ENCODE measurements at places on chromosomes 1 and 21.

GRCh38 chr1:226792368-226792767 is 53.3 kb upstream of the ITPKB start:
- no peaks in the 10 kb centered on the region for H3K36me3 ChIP-seq
- no peak for DNase-seq
- no peak overlapping the region for H3K27ac ChIP-seq

DNA sequence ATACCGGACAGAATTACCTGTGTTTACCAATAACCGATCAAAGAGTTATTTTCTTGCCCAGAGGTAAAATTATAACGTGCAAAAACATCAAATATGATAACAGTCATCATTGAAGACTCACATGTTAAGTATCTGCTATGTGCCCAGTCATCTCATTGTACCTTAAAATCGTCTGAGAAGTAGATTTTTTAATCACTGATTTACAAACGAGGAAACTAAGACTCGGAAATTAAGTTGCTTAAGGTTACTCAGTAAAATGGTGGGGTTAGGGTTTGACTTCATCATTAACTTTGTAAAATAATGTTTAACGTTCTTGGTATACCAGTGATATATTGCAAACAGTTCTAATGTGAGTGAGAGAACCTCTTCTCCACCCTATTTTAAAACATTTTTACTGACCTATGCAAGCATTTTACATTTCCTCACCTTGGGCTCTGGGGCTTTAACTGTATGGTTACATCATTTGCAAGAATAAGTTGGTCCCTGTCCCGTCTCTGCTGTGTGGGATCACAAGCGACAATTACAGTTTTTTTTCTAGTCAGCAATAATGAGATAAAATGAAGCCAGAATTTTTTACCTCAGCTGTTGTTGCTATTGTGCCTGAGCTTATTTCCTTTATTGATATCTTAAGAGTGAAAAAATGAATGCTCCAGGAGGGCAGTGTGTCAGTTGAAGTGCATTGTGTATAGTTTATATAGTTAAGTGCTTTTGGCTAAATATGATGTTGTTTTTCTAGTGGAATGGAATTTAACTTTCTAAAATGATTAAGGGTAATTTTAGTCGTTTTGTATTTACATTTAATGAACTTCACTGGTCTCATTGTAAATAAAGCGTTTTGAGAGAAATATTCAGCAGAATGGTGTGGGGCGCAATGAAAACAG is 2.7 kb downstream of the RPRD2 start:
- no peaks in the 10 kb centered on the region for H3K27me3 ChIP-seq
- peak overlapping the region; percentile 98 for H3K4me3 ChIP-seq
- peaks cover 16% of the 10 kb centered on the region for H3K4me1 ChIP-seq
- peak overlapping the region; percentile 97 for H3K27ac ChIP-seq
- no peak for DNase-seq

DNA sequence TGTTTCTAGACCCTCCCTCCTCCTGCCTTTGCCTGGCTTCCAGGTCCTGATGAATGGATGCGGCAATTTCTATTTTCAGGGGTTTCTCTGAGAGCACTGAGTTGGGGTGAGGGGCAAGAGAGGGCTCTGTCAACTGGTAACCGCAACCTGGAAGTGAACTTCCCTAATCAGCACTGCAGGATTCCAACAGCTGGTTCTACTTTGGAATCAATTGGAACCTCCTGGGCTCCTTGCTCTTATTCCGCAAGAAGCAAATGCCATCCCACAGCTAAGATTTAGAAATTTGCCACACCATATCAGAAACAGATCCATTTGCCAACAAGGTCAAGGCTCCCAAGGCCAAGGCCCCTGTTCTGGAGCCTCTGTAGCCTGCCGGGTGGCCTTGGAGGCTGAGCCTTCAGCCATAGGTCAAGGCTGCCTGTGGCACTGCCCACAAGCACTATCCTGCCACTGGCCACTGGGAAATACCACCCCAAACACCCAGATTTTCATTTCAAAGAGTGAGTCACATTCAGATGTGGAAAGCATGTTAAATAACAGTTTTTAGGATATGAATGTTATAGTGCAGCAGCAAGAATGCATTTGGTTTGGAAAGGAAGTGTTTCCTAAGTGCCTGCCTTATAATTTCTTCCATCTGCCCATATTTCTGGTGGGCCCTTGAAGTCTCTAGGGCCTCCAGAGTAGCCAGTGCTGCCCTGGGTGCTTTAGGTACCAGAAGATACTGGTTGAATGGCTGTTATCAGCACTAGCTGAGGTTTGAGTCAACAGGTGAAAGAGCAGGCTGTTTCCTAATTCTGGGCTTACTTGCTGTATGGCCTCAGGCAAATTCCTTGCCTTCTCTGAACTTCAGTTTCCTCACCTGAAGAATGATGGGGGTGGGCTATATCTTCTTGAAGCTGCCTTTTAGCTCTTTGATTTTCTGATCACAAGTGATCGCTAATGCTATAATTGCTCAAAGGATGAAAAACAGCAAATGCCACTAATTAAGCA is 56.3 kb upstream of the JUN start:
- DNase-seq, result no peak
- H3K36me3 ChIP-seq, result no peaks in the 10 kb centered on the region
- peak overlapping the region; percentile 22 for H3K4me3 ChIP-seq
- H3K4me1 ChIP-seq, result peaks cover 21% of the 10 kb centered on the region
- H3K27ac ChIP-seq, result no peak overlapping the region
- no peaks in the 10 kb centered on the region for H3K27me3 ChIP-seq

GRCh38 chr1:92968138-92969032 is 7.1 kb upstream of the DIPK1A start:
- H3K27ac ChIP-seq, result no peak overlapping the region
- H3K27me3 ChIP-seq, result no peaks in the 10 kb centered on the region
- H3K4me3 ChIP-seq, result no peak overlapping the region
- no peaks in the 10 kb centered on the region for H3K36me3 ChIP-seq
- H3K4me1 ChIP-seq, result peaks cover 5% of the 10 kb centered on the region

DNA sequence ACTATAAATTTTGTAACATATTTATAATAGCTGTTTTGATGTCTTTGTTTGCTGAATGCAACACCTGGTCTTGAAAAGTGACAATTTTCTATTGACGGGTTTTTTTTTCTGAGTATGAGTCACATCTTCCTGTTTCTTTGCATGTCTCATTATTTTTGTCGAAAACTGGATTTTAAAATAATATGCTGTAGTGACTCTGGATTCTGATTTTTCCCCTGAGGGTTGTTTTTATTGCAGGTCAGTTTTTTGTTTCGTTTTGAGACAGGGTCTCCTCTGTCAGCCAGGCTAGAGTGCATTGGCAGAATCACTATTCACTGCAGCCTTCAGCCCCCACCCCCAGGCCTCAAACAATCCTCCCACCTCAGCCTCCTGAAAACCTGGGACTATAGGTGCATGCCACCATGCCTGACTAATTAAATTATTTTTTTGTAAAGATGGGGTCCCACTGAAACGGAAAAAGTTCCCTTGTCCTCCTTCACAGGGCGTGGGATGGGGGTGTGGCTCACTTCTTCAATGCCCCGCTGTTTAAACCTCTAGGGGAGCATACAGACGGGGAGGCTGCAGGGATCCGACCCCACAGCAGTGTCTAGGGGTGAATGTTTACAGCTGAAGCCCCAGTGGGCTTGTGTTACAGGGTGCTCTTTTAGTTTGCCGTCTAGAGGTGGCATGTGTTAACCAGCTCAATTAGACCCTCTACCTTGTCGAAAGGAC is 11.3 kb upstream of the PPIE start:
- peaks cover 83% of the 10 kb centered on the region for H3K27me3 ChIP-seq
- no peak overlapping the region for H3K27ac ChIP-seq
- H3K36me3 ChIP-seq, result no peaks in the 10 kb centered on the region
- no peak for DNase-seq

GRCh38 chr1:220887520-220888416 is 8.5 kb downstream of the HLX start:
- DNase-seq, result peak; percentile 47
- peaks cover 15% of the 10 kb centered on the region for H3K4me1 ChIP-seq
- no peaks in the 10 kb centered on the region for H3K36me3 ChIP-seq
- H3K27ac ChIP-seq, result no peak overlapping the region

DNA sequence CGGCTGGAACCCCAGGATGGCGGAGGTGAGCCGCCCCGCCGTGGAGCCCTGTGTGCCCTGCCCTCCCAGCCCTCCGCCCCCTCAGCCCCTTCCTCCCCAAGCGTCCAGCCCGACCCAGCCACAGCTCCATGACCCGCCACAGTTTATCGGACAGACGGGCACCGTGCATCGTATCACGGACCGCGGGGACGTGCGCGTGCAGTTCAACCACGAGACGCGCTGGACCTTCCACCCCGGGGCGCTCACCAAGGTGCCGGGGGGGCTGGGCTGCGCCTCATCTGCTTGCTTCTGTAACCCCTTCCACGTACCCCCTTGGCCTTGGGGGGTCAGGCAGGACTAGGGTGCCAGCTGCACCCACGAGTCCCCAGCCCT is 6.6 kb upstream of the MMP23B start:
- H3K4me3 ChIP-seq, result no peak overlapping the region
- H3K4me1 ChIP-seq, result no peaks in the 10 kb centered on the region
- peak; percentile 67 for DNase-seq

DNA sequence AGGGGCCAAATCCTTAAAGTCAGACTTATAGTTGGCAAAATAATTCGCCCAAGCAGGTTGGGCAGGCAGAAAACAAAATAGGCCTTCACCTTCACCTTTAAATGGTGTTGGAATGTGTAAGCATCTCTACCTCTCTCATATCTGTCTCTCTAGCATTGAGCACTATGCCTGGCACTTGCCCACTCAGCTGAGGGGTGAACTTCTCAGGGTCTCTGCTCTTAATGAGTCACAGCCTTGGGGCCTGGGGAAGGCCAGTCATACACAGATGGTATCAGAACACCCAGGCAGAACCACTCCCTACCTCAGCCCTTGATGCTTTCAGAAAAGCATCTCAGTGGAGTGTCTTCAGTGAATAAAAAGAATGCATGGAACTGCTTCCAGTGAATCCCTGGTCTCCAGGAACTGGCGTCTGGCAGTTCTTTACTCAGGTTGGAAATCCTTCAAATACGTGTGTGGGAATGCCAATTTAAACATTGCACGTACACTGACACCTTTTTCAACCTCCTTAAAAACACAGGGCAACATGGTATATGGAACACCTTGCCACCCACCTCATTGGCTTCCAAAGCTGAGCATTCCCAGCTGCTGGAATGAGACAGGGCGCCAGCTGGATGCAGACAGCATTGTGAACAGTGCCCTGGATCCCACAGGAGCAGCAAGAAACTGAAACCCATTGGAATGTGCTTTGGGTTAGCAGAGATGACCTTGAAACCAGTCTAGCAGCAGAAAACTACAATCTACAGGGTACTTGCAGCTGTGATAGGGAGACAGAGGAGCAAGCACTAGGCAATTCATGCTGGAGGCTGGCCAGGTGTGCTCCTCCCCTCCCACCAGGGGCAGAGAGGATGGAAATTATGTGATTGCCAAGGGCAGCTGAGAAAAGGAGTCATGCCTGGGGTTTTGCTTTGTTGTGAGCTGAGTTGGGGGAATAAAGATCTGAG is 30.0 kb downstream of the ZNF697 start:
- H3K27me3 ChIP-seq, result no peaks in the 10 kb centered on the region
- no peak overlapping the region for H3K4me3 ChIP-seq
- H3K36me3 ChIP-seq, result peaks cover 27% of the 10 kb centered on the region
- H3K4me1 ChIP-seq, result peaks cover 8% of the 10 kb centered on the region
- no peak for DNase-seq

All from type B pancreatic cell (in vitro differentiated cells).